ENCODE measurements at places on chromosomes 12 and 14. TPM values are rescaled to one million over a fixed set of nuclear protein-coding genes. Genes with fewer than 3 reads are reported as not detected.

The CCDC88C gene
- 7.5 TPM for total RNA-seq

DNA sequence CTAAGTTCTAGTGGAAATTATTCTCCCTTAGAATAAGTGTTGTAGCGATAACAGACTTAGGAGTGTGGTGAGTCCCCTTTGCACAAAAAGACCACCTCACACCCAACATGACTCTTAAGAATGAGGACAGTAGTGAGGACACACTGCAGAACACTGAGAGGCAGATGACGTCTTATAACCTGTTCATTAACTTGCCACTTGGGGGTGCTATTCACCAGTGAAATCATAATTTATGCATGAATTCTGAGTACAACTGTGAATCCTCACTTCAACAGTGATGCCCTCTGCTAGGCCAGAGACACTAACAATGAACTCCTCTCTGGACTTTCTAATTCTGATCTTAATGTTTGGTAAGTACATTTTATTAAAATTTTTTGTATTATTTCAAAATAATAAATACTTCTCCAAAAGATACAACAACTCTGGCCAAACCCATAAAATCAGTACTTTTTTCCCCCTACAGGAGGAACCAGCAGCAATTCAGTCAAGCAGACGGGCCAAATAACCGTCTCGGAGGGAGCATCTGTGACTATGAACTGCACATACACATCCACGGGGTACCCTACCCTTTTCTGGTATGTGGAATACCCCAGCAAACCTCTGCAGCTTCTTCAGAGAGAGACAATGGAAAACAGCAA lies 274.7 kb downstream of the DAD1 start:
- DNase-seq, result peak; percentile 54
- H3K4me3 ChIP-seq, result no peak overlapping the region
- H3K27ac ChIP-seq, result no peak overlapping the region
- no peaks in the 10 kb centered on the region for H3K36me3 ChIP-seq

DNA sequence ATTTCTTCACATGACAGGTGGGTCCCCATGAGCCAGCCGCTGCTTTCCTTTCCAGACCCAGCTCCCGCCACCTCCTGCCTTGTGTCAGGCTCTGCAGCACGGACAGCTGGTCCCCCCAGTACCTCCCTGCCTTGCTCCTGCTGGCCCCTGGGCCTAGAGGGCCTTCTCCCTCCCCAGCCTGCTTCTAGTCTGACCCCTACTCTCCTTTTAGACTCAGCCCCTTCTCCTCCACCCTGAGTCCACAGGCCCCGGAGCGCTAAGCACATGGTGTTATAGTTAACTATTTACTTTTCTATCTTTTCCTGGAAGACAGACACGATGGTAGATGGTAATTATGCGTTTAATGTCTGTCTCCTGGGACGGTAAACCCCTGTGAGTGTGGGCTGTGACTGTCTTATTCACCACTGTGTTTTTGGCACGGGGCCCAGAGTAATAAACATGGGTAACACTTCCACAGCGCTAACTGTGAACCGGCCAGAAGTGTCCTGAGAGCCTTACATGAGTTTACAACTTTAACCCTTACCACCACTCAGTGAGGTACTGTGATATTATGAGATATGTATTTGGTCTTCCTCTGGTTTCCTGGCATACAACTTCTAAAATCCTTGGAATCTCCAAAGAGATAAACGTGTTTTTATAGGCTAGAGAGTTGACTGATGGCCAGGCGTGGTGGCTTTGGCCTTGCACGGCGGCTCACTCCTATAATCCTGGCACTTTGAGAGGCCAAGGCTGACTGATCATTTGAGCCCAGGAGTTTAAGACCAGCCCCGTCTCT lies 41.2 kb downstream of the DGLUCY start:
- H3K4me3 ChIP-seq, result no peak overlapping the region
- no peak overlapping the region for H3K27ac ChIP-seq
- H3K27me3 ChIP-seq, result no peaks in the 10 kb centered on the region
- no peaks in the 10 kb centered on the region for H3K4me1 ChIP-seq

- H3K36me3 ChIP-seq, result no peaks in the 10 kb centered on the region
- no peak overlapping the region for H3K27ac ChIP-seq
- no peaks in the 10 kb centered on the region for H3K4me1 ChIP-seq
- H3K4me3 ChIP-seq, result no peak overlapping the region
- no peaks in the 10 kb centered on the region for H3K27me3 ChIP-seq
- no peak for DNase-seq
Measured at GRCh38 chr14:61927520-61927919, 165.3 kb downstream of the SNAPC1 start.

GRCh38 chr12:47875746-47876439 lies 28.9 kb downstream of the VDR start:
- no peaks in the 10 kb centered on the region for H3K4me1 ChIP-seq
- H3K4me3 ChIP-seq, result no peak overlapping the region
- no peak overlapping the region for H3K27ac ChIP-seq

GRCh38 chr12:52797529-52797894 lies 1.6 kb upstream of the KRT3 start:
- H3K36me3 ChIP-seq, result no peaks in the 10 kb centered on the region
- H3K27ac ChIP-seq, result no peak overlapping the region
- H3K27me3 ChIP-seq, result no peaks in the 10 kb centered on the region
- H3K4me3 ChIP-seq, result no peak overlapping the region
- H3K4me1 ChIP-seq, result no peaks in the 10 kb centered on the region
- no peak for DNase-seq

DNA sequence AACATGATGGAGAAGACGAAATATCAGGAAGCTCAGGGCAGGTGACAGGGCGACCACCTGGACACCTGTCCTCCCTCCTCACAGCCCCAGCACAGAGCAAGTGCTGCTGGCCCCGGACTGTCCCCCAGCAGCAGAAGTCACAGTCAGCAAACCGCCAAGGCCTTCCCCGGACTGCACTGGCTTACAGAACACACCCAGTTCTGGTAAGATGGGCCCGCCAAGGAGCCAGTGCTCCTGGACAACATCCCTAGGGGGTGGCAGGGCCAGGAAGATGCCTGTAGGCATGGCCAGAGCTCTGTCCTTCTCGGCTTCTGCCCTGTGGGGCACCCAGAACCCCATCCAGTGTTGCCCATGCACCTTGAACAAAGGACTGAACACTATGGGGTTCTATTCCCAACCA lies 77.9 kb downstream of the BCL11B start:
- H3K4me3 ChIP-seq, result no peak overlapping the region
- no peaks in the 10 kb centered on the region for H3K27me3 ChIP-seq
- peaks cover 6% of the 10 kb centered on the region for H3K4me1 ChIP-seq

DNA sequence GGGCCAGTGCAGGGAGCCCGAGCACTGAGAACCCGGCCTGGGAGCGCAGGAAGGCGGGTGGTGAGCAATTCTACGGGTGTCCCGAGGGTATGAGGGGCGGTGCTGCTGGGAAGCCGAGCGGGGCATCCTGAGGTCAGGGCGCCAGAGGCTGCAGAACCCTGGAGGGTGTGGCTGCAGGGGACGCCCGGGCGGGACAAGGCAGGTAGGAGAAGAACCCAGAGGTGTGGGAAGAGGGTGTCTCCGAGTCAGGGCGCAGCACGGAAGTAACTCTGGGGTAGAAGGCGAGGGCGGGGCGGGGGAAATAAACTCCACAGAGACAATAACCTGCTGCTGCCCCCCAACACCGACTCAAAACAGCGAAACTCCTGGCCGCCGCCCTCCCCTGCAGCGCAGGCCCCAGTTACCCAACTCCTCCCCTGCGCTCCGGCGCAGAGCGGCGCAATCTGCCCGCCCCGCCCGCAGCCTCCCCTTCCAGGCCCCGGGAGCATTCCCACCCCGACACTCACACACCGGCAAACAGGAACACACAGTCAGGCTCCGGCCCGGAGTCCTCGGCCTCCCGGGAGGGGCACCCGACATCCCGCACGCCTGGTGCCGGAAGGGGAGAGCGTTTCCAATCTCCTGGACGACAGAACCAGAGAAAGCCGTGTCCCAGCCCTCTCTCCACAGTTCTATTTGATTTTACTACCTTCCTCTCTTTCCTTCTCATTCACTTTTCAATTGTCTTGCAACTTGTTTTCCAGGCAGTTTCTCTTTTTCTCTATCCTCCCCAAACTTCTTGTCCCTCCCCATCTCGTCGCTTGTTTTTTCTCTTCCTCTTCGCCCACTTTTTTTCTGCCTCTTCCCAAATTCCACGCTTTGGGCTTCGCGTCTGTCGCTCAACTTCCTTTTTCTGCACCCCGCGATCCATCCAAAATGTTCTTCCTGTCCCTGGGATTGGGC lies 2.4 kb downstream of the HRK start:
- H3K27ac ChIP-seq, result no peak overlapping the region
- peaks cover 32% of the 10 kb centered on the region for H3K4me1 ChIP-seq
- no peaks in the 10 kb centered on the region for H3K36me3 ChIP-seq
- DNase-seq, result no peak
